ENCODE measurements at places on chromosomes 1 and 21. TPM values are rescaled to one million over a fixed set of nuclear protein-coding genes. Genes with fewer than 3 reads are reported as not detected.

The CLEC20A gene
- not detected for total RNA-seq

DNA sequence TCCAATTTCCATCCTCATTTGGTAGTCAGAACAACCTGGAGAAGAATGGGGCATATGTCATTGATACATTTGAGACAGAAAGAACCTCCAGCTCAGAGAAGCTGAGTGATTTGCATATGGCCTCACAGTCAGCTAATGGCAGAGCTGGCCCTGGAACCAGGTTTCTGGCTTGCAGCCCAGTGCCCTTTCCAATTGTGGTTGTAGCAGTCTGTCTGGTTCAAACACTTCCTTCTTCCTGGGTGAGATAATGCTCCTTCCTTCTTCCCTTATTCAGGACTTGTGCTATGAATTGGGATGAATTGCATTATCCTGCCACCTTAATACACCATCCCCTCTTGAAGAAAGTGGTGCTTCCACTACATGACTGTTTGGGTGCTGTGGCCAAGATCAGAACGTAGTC is 24.2 kb downstream of the SLC5A9 start:
- no peak for DNase-seq

DNA sequence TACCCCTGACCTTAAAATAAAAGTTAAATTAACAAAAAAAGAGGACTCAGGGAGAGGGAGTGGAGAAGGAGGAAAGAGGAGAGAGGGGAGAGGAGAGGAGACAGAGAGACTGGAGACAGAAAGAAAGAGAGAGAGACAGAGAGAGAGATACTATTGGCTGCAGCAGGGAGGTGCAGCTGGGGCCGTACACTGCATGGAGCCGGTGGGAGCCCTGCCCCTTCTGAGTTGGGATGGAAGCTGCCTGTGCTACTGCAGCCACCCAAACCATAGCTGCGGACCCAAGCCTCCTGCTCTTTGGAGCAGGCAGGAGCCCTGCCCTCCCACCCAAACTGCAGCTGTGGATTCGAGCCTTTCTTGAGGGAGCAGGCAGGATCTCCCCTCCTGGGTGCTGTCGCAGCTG is 32.7 kb upstream of the HP1BP3 start:
- no peak for DNase-seq

- DNase-seq, result no peak
Observed at GRCh38 chr1:73859227-73859626, 338.7 kb downstream of the LRRIQ3 start.

The GCSAML gene
- total RNA-seq, result 0.27 TPM

The LYPD8 gene
- not detected for total RNA-seq

DNA sequence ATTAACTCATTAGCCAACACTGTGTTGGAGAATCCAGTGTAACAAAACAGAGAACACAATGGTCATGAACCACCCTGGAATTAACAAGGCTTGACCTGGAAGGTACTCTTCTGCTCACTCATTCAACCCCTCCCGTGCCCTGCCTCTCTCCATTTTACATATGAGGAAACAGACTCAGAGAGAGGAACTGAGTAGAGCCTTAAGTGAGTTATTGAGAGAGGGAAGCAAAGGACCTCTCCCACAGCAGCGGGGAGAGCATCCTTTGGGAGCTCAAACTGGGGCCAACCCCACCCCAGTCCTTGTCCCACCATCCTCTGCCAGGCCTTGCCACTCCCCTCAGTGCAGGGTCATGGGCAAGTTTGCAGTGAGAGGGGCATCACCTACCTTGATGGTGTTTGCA is 1.4 kb downstream of the S100A12 start:
- DNase-seq, result no peak

The SAMSN1 gene
- 71.4 TPM for total RNA-seq

The GJA5 gene
- total RNA-seq, result not detected

The RNF115 gene
- 13.1 TPM for total RNA-seq

GRCh38 chr1:10583641-10584040 is 108.9 kb downstream of the PEX14 start:
- no peak for DNase-seq

- DNase-seq, result no peak
Observed at GRCh38 chr1:40897513-40897912, 35.4 kb upstream of the CITED4 start.

All from activated CD8-positive, alpha-beta T cell treated with anti-CD3 and anti-CD28 coated beads for 36 hours (primary cell).